ENCODE measurements at places on chromosomes 16 and 17. TPM values are rescaled to one million over a fixed set of nuclear protein-coding genes. Genes with fewer than 3 reads are reported as not detected.

GGT6 gene
- not detected for total RNA-seq

DNA sequence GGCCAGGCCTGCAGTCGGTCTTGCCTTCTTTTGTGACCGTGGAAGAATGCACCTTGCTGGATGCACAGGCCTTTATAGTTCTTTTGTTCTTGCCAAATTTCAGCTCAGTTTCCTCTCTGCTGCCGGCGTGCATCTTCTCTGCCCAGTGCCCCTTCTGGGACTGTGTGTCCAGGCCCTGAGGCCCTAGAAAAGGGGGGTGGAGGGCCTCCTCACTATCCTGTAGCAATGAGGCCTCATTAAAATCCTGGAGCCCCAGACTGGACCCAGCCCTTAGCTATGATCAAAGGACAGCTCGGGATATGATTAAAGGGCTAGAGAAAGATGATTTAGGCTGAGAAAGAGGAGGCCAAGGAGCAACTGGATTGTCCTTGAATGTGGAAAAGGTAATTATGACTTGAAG, 229.8 kb downstream of the SEC14L1 start:
- DNase-seq: no peak

GRCh38 chr16:73058221-73058615, 10.3 kb upstream of the ZFHX3 start:
- no peak for DNase-seq

DNA sequence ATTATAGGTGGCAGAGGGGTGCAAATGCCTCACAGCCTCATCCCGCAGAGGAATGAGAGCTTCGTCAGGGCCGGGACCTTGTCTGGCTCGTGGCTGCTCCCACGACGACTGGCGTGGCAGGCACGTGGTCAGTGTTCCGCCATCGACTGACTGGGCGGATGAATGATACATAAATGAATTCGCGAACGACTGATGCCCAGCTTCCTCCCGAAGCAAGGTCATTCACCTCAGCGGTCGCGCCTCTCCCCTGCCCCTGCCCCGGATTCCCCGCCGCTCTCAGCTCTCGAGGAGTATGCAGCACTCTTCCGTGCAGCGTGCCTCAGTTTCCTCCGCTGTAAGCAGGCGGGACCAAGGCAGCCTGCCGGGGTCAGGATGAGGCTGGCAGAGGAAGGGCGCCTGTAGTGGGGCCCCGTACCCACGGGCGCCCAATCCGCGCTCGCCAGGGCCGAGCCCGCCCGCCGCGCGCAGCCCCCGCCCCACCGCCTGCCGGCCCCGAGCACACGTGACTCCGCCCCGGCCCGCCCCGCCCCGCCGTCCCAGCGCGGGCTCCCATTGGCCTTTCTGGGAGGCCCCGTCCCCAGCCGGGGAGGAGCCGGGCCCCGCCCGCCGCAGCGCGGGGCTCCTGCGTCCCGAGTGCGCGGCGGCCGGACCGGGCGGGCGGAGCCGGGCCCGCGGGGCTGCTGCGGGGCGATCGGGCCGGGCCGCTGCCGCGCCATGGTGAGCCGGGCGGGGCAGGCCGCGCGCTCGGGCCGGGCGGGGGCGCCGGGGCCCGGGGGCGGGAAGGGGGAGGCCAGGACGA, at the start of gene SNN:
Gene SNN (plus strand): TSS at position 632 of the 799 bp plus-strand sequence. CDS start 7,605 bp downstream, outside the sequence.
- peak; percentile 83 for DNase-seq

Measured in fibroblast of villous mesenchyme (primary cell).